ENCODE measurements at places on chromosomes 13 and 19.

- no peak for DNase-seq
Measured at GRCh38 chr13:95275322-95276036, 25.8 kb downstream of the ABCC4 start.

- no peak for DNase-seq
Measured at GRCh38 chr19:38133319-38133718, 90.7 kb downstream of the DPF1 start.

DNA sequence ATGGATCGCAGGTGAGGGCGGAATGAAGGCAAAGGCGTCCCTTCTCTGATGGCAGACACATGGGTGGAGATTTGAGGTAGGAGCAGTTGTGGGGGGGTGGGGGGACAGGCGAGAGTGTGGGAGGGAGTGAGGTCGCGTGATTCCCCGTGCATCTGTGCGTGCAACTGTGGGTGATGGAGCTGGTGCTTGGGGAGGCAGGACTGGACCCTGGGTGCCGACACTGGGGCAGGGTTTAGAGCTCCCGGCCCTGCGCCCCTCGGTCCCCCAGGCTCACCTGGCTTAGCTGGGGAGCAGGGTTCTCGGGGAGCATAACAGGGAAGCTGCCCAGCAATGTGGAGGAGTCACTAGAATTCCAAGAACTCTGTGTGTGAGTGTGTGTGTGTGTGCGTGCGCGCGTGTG is 3.4 kb downstream of the TMPRSS9 start:
- DNase-seq = no peak

GRCh38 chr13:40101708-40102359 is 446.4 kb downstream of the COG6 start:
- DNase-seq = no peak

DNA sequence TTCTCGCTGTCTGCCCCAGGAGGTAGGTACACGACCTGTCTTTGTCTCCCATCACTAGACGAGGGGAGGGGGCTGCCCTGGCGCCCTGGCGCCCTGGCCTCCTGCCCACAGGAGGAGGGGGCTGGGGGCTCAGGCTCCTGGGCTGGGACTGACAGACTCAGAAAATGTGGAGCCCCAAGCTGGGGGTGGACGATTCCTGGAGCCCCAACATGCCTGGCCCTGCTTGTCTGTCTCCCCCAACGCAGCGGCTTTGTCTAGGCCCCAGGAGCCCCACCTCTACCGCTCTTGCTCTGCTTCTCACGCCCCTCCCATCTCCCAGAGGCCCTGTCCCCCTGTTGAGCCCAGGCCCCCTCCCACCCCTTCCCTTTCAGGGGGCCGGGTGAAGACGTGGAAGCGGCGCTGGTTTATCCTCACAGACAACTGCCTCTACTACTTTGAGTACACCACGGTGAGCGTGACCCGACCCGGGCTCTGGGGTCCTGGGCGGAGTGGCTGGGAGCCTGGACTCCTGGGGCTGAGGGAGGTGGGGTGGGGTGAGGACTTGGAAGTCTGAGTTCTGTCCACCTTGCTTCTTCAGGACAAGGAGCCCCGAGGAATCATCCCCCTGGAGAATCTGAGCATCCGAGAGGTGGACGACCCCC is 8.6 kb downstream of the CYTH2 start:
- DNase-seq = no peak

GRCh38 chr19:6020166-6020882 is 42.4 kb upstream of the RANBP3 start:
- DNase-seq = peak; percentile 15

DNA sequence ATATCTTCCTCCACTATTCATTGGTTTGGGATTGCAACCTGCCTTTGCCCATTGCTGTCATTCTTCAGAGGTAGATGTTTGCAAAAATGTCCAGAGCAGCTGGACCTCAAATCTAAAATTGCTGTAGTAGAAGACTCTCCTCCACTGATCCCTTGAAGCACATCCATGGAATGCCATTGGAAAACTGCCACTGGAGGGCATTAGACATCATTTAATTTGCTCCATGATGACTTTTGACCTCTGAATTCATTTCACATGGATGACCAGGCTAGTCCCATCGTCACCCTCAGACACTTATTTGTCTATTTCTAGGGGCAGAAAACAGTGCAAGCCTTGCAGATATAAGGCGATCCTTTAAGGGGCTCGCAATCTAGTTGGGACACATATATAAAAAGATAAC is 33.9 kb upstream of the FLT1 start:
- DNase-seq = no peak

Data from CD4-positive, alpha-beta T cell treated with Interleukin-6 for 4 hours (primary cell).